ENCODE measurements at places on chromosomes 11 and 22.

DNA sequence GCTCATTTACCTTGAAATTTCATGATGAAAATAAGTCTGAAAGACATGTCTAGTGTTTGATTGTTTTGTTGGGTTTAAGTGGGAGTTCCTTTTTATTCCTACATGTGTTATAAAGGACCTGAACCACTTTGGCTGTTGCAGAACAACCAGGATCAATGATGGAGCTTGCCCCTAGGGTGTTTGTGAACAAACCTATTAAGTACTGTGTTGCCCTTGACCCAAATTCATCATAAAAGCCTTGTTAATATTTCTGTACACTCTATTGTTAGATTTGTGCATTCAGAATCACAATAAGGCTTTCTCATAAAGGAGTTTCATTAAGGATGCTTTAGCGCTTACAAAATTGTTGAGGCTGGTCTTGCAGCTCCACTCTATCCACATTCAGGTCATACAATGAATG lies 452.6 kb downstream of the NELL1 start:
- no peak for DNase-seq

DNA sequence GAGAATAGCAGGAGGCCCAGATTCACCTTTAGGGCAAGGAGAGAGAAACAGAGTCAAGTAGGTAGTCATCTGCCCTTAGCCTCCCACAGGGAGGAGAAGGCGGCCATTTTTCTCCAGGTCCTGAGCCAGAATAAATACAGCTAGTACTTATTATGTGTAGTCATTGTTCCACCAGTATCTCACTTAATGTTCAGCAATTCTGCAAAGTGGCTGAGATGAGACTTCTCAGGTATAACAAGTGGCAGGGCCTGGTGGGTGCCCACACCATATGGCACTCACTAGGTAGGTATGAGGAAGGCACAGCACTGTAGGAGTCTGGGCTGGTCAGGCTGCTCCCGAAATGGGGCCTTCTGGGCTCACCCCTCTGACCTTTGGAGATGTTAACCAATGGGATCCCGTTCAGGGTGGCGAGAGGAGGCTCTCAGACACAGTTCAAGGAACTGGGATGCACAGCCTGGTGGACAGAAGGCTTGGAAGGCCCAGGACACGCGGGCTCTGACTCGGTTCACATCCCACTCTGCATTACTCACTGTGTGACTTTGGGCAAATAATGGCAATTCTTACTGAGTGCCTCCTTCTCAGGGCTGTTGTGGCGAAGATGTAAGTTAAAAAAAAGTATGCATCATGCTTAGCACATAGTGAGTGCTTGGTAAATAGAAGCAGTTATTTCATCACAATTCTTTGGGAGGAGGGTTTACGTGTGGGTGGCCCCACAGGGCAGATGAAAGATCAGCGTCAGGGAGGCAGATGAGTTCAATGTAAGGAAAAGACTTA lies 25.1 kb downstream of the RTN4RL2 start:
- no peak for DNase-seq

DNA sequence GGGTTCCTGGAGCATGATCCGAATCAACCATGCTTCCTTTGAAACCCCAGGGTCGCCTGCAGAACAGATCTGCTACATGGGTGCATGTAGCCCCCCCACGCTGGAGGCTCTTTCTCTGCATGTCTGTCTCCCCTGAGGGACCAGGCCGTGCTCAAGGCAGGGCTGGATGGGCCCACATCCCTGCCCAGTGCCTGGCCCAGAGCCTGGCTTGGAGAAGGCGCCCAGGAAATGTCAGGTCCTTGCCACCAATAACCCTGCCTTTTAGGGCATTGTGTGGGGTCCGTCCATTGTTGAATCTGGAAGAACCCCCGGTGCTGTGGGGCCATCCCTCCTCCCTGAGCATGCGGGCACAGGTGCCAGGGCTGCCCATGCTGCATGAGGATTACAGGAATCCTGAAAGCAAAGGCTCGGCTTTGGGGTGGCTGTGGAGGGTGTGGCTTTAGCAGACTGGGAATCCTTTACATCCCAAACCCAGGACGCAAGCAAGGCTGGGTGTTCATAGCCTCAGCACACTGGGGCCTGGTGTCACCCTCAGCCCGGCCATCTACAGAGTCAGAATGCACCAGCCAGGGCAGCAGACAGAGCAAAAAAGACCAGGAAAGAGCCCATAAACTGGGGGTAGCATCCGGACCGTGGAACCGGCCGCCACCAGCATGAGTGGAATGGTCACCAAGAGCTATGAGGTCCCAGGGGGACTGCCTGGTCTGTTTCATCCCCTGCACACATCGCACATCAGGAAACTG lies 48.2 kb downstream of the RTL6 start:
- DNase-seq, result no peak

DNA sequence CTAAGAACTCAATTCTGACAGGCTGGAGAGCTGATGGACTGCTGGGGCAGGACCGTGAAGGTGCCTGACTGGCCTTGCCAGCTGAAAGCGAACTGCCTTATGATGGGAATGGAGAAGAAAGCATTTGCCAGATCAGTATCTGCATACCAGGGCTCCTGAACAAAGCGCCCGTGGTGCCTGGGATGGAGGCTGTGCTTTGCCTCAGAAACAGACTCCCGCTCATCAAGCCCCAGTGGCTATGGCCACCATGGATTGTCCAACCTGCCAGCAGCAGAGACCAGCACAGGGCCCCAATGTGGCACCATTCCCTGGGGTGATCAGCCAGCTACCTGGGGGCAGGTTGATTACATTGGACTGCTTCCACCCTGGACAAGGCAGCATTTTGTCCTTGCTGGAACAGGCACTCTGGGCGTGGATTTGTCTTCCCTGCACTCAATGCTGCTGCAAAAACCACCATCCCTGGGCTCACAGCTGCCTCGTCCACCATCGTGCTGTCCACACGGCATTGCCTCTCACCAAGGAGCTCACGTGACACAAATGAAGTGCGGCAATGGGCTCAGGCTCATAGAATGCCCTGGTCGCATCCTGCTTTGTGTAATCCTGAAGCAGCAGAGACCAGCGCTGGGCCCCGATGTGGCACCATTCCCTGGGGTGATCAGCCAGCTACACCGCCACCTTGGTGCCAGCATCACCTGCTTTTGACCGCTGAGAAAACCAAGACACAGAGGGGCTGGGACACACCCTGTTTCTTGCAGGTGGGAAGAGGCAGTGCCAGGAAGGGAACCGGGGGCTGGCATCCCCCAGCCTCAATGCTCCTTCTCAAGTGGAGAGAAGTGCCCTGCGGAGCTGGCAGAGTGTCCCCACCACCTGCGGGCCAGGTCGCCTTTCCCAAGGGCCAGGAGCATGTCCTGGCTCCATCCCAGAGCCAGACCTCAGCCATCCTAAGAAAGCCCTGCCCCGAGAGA lies 1367.5 kb downstream of the BRD1 start:
- DNase-seq, result no peak

Data from iris pigment epithelial cell (primary cell).